ENCODE measurements at places on chromosomes 3 and 15.

DNA sequence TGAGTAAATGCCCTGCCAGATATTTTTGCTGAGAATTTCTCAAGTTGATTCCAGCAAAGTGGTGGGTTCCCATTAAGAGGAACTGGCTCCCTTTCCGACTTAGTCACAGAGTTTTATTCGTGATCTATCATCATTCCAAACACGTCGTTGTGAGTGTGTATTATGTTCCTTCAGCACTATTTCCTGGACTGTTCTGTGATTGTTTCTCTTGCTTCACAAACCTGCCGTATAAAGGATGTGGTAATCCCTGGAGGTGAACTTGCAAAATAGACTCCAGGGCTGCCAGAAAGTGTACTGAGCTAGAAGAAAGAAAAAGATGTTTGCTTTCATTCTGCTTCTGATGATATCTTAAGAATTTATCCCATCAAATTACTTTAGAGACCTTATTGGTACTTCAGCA is 14.5 kb upstream of the CAPN3 start:
- DNase-seq, result peak; percentile 57

GRCh38 chr3:134029256-134029733 is 430 bp downstream of the SLCO2A1 start:
- no peak for DNase-seq

DNA sequence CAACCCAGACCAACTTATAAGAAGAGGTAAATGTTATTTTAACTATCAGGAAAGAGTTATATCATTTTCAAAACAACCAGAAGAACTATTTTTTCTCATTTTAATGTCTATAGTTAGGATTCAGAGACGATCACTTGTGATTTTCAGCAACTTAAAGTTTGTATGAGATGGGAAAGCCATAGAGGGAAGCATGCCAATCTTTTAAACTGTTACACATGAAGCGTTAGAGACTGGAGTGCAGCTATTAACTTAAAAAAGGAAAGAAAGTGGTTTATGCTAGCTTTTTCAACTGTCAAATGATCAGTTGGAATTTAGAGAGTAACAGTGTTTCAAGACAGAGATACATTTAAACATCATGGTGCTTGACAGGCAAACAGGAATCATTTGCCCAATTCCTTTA is 91.7 kb upstream of the LPP start:
- DNase-seq, result no peak

DNA sequence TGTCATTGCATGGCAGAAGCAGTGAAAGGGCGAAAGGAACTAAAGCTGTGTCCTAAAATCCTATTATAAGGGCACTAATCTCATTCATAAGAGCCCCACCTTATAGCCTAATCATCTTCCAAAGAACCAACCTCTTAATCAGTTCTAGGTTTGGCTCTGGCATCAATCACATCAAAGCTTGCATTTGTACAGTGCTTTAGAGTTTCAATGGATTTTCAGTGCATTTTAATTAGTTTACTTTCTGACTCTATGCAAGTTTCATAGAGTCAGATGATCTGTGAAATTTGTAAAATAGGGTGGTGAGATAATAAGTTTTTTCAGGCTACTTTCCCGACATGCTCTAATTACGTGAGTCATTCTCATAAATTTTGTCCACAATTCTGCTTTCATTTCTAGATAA is 341.1 kb downstream of the DIPK2A start:
- no peak for DNase-seq

GRCh38 chr3:56157693-56158362 is 310.4 kb downstream of the ERC2 start:
- DNase-seq, result no peak

- no peak for DNase-seq
Observed at GRCh38 chr3:37973246-37974054, 17.1 kb upstream of the VILL start.

DNA sequence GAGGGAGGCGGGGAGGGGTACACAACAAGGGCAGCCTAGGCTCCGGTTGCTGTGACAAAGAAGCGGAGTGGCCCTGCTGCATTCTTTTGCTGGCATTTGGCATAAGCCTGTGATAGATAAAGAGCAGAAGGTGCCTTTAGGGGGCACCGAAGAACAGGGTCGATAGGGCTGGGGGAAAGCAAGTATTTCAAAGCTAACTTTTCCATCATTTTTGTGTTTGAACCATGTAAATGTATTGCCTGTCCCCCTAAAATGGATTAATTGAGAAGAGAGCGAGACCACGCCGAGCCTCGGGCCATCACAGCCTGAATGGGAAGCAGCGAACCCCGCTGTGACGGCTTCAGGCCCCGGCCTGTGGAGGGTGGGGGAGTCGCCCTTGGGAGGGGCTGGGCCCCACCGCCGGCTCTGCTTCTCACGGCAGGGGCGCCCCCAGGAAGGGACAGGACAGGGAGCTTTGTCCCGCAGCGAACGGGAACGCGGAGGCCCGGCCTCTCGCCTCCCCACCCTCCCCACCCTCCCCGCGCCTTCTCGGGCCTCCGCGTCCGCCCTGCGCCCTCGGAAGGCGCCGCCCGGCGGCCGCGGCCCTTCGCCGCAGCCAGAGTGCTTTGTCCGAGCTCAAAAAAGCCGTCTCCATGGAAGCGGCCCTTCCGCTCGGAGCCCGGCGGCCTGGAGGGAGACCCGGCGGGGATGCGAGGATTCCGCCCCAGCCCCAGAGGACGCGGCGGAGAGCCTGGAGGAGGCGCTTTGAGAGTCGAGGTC is 32.4 kb upstream of the ALDH1L1 start:
- DNase-seq, result peak; percentile 12

GRCh38 chr15:81097890-81098280 is 36.2 kb upstream of the CFAP161 start:
- DNase-seq, result no peak

GRCh38 chr3:31968369-31968926 is 12.6 kb downstream of the OSBPL10 start:
- DNase-seq, result no peak

- no peak for DNase-seq
Observed at GRCh38 chr3:177827511-177828207, 630.4 kb upstream of the TBL1XR1 start.

GRCh38 chr3:187878772-187879518 is 133.7 kb upstream of the BCL6 start:
- DNase-seq, result no peak

- no peak for DNase-seq
Observed at GRCh38 chr3:16350597-16351318, 85.7 kb downstream of the OXNAD1 start.

DNA sequence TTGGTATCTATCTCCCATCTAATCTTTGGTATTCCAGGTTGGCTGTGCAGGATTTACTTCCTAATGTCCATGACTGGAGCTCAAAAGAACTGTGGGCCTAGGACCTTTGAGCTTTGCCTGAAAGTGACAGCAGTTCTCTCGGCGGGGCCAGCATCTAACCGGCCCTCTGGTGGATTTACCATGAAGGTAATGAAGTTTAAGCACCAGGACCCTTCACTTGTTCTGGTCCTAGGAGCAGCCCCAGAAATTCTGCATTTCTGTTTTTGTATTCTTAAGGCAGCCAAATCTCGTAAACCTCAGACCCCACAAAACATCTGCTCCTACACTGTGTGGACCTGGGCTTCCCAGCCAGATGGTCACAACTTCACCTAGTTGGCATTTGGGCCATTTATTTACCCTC is 13.0 kb downstream of the CALML4 start:
- no peak for DNase-seq

DNA sequence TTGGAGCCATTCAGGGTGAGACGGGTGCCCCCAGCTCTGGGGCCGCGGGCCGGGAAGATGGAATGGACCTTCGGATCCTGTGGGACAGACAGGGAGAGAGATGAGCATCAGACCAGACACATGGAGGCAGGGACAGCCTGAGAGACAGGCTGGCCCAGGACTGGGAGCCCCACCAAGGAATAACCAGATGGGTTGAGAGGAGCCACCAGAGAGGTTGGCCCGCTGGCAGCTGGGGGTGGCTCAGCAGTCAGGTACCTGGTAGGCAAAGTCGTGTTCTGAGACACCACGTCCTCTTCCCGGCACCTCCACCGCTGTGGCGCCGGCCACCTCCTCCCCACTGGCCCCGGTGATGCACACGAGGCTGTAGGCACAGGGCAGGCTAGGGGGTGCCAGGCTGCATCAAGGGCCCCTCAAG is 13.8 kb downstream of the PLXNB1 start:
- DNase-seq, result no peak

- DNase-seq, result no peak
Observed at GRCh38 chr15:62264196-62264595, 99.1 kb upstream of the C2CD4B start.

DNA sequence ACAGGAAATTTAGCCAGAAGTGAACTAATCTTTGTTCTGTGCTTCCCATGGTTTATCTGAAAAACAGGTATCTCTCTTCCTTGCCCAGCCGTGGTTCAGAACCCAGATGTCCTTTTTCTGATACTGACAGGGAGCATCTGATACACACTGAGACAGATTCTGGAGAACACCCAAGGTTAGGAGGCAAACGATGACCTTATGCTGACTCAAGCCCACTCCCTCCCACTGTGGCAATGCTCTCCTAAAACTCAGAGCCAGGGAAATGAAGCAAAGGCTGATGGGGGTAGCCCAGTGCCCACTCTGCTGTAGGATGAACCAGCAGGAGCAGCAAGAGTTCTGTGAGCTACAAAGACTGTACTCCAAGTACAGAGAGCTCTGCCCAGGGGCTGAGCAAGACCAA is 225.1 kb downstream of the NTRK3 start:
- no peak for DNase-seq

DNA sequence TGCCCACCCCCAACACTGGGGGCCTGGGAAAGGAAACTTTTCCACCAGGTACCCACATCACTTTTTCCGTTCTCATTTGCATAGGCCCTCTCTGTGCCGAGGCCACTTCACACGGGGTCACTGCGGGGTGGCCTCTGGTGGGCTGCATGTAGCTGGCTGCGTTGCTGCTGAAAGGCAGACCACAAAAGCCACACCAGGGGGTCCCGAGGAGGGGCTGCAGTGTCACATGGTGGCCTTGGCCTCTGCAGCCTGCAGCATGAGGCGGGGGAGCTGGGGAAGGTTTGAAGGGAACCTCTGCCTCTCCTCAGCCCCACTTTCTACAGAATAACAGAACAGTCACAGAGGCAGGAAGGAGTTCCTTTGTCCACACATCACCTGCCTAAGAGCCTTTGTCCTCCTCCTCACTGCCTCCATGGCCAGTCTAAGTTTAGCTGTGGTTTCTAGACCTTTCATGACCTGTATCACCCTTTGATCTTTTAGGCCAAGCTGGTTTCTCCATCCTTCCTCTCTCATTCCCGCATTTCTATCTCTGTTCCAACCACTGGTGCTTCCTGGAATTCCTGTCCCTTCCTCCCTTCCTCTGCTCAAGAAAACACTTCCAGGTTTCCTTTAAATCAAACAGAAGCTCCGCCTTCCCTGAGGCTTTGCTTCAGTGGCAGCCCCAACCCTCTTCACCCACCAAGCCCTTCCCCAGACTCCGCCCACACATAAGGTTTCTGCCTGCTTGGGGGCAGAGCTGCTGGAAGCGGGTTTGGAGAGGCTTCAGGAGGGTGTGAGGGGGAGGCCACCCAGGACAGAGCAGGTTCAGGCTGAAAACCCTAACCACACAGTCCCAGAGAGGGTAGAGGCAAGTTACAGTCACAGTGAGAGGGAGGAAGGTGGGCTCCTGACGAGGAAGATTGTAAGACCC is 150.7 kb upstream of the TLE3 start:
- peak; percentile 63 for DNase-seq

DNA sequence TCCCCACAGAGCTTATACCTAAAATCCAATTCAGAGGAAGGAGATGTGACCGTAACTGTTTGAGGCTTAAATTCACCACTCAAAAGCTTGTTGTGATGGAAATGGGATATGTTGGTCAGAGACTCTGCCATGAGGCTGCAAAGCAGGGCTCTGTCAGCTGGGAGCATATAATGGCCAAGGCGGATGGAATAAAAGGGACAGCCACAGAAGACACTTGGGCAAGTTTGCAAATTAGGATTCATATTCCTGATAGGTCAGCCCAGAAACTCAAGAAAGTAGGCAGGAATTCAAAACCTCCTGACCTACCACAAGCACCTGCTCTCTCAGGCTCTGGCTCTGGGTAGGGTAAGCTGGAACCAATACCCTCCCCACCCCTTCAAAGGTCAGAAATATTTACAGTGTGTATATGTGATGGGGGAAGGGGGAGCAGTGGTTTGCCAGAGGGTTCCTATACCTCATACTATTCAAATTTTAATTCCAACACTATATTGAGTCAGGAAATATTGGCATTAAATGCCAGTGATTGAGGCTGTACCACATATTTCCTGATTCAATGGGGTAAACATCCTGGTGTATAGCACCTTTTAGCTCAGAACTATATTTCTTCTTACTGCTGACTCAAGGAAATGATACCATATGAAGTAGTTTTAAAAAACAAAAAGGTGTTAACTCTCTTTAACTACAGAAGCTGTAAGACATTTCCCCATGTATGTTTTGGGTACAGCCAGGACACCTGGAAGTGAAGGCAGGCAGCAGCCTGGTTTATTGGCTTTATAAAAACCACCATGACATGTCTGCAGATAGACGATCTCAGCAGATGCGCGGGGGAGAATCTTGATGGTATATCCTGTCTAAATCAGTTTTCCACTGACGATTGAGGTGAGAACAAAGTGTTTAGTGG is 19.2 kb downstream of the FYCO1 start:
- peak; percentile 97 for DNase-seq

GRCh38 chr3:128083396-128083795 is 31.2 kb downstream of the SEC61A1 start:
- no peak for DNase-seq

DNA sequence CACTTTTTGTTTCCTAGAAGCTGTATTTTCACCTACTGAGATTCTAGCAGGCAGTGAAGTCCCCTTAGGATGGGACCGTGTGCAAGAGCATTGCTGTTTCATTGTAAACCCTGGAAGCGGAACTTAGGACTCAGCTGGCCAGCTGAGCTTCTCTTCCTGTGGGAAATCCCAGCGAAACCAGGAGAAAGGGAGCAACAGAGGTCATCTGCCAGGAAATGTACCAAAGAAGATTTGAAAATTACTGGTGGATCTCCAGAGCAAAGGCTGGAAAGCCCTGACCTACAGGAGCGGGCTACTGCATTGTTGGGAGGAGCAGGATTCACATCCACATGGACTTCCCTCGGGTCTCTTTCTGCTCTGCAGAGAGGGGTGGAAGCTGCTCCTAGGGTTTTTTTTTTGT is 7.6 kb upstream of the ADPRH start:
- no peak for DNase-seq

DNA sequence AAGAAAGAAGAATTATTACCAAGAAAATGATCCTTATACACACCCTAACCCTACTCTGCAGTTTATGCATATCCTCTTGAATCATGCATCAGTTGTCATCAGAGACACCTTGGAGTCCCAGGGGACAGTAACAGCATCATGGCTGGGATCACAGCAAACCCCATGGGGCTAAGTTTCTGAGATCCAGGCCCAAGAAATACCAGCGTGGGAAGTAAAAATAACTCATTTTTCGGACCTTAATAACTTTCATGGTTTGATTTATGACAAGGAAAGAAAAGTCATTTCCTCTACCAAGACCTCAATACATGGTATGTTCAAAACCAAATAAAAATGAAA is 38.8 kb upstream of the B3GNT5 start:
- no peak for DNase-seq

GRCh38 chr15:36458411-36458810 is 121.0 kb upstream of the CDIN1 start:
- no peak for DNase-seq

Measured in Jurkat, Clone E6-1 (cell line).